NCI-H2107 (cell line): ENCODE measurements at places on chromosomes 4 and X.

DNA sequence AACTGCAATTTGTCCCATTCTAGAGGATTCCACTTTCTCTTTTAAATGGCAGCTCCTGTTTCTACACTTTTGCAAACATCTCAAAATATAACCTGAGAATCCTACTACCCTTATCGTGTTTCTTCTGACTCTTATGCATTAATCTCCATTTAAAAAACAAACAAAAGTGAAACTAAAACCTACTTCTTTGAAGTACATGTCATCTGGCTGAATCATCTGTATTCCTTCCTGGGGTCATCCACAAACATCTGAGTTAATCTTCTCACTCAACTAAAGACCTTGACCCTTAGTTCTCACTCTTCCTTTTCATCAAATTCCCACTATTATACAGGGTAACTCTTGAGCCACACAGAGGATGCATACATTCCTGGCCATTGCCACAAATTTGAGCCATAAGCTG lies 584.8 kb downstream of the PPARGC1A start:
- no peak for DNase-seq

DNA sequence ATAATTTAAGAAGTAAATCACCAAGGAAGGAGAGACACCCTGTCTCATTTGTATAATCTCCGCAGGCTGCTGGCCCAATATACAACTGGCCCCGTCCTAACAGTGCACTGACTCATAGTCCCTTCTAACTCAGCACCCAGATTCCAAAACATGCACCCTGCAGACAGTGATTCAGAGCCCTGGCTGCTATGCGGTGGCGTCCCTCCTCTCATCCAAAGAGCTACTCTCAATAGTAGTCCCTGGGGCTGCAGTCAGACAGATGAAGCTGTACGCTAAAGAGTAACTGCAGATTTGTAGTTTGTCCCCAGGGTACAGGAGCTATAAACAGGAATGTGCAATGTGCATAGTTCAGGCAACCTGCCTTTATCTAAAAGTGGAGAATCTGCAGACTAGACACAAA lies 23.0 kb downstream of the GABRA3 start:
- no peak for DNase-seq

GRCh38 chrX:24463077-24463476 lies 2.0 kb upstream of the PDK3 start:
- no peak for DNase-seq

- DNase-seq, result no peak
These were observed 97.7 kb downstream of the ANXA5 start for GRCh38 chr4:121599049-121599448.

DNA sequence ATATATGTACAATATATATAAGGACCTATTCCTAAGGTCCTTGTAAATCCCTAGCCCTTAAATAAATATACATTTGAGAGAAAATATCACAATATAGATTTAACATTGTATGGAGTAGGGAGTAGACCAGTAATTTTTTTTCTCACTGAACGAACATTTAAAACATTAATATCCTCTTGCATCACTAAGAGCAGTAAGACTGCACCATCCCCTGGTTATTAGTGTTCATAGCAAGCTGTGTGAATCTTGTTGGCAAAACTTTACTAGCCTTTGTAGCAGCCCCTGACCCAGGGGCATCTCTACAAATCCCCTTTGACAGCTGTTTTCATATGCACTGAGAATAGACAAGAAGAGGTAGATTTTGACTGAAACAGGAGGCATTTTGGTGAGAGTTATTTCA lies 146.5 kb downstream of the IL1RAPL2 start:
- DNase-seq, result no peak

GRCh38 chr4:38939165-38939564 lies 71.6 kb downstream of the FAM114A1 start:
- DNase-seq, result no peak

DNA sequence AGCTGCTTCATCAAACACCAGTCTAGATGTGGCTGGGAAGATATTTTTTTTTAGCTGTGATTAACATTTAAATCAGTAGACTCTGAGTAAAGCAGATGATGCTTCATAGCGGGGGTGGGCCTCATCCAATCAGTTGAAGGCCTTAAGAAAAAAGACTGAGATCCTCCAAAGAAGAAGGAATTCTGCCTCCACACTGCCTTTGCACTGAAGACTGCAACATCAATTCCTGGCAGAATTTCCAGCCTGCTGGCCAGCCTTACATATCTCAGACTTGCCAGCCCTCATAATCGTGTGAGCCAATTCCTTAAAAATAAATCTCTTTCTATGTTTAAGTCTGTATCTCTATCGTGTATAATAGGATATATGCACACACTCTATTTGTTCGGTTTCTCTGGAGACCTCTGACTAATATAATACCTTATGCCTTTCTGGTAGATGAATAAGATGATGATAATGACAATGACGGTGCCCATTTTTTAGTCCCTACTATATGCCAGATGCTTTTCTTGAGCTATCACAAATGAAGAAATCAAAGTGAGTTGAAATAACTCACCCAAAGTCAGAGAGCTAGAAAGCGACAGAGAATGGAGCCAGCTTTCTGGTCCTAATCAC lies 66.1 kb upstream of the SOD3 start:
- DNase-seq, result no peak

GRCh38 chrX:150219374-150220185 lies 143.5 kb upstream of the MAMLD1 start:
- DNase-seq, result no peak

GRCh38 chrX:3743801-3744439 lies 30.5 kb upstream of the PRKX start:
- no peak for DNase-seq

DNA sequence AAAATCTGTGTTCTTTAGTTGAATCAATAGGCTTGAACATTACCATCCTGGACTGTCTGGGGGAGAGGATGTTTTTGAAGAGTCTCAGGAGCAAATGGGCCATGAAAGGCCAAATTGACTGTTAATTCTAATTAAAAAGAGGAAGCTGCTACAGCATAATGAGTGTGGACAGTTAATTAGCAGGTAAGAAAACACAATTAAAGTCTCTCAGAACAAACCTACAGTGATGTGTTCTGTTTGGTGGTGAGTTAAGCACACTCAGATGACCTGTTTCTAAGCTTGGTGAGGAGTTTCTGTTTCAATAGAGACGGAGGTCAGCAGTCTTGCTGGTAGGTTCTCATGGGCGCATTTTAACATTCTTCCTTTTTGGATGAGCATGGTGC lies 68.1 kb downstream of the DRD5 start:
- DNase-seq, result no peak

- no peak for DNase-seq
These were observed 45.2 kb upstream of the CLCN4 start for GRCh38 chrX:10111364-10112148.

GRCh38 chrX:48972220-48973164 lies 848 bp upstream of the KCND1 start:
- peak; percentile 47 for DNase-seq
